ENCODE measurements at places on chromosomes 13 and 19.

- no peak for DNase-seq
Observed at GRCh38 chr13:23159760-23160637, 20.8 kb upstream of the SGCG start.

- DNase-seq, result no peak
Observed at GRCh38 chr19:3413796-3414327, 47.5 kb downstream of the NFIC start.

DNA sequence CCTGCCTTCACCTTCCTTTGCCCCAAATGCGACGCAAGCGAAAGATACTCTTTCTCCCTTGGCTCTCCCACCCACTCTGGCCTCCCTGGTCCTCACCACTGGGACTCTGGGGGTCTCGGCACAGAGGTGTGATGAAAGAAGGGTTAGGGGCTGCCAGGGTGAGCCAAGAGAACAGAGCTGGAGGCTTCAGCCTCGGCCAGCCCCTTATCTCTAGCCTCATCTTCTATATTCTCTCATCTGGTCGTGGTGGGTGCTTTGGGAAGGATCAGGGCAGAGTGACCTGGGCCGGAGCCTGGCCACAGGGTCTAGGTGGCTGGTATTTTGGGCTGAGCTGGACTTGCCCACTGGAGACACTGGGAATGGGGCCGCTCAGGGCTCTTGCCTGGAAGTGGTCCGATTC lies 71.1 kb upstream of the KCTD15 start:
- DNase-seq, result no peak

- no peak for DNase-seq
Observed at GRCh38 chr19:47377208-47377701, 28.1 kb downstream of the DHX34 start.

DNA sequence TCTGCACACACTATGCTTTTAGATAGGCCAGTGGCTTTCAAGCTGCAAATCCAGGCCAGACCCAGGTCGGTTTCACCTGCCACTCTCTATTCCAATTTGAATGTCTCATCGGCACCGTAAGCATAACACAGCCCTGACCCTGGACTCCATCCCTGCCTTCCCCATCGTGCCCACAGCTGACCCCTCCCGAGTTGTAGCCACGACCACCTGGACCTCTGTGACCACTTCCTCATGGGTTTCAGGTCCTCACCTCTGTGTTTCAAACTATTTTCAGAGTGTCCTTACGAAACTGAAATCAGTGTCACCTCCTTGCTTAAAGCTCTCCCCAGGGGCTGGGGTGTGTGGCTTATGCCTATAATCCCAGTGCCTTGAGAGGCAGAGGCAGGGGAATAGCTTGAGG lies 9.0 kb upstream of the HSH2D start:
- DNase-seq, result no peak

DNA sequence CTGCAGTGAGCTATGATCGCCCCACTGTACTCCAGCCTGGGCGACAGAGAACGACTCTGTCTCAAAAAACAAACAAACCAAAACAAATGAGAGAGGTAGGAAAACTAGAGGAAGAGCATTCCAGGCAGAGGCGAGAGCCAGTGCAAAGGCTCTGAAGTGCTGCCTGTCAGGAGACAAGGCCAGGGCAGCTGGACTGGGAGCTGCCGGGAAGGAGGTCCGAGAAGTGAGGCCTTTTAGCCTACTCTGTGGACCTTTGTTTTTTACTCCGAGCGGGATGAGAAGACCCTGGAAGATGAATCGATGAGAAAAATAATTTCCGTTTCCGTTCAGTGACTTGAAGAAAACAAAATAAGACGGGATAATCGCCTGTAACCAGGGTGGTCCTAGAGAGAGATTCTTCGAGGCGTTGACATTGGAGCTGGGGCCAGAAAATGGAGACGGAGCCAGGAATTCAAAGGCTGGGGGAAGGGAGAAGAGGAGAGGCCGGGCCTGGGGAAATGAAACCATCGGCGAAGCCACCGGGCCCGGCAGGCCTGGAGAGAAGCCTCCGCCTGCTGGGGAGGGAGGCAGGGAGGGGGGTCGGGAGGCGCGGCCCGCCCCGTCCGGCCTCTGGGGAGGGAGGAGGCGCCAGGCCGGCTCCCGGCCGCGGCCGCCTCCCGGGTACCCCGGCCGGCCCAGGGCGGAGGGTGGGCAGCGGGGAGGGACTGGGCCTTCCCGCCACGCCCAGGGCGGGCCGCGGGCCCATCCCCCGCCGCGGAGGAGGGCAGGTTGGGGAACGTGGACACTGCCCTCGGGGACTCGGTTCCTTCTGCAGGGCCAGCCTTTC lies 7.8 kb upstream of the SERTAD1 start:
- peak; percentile 59 for DNase-seq

- peak; percentile 35 for DNase-seq
Observed at GRCh38 chr19:13902993-13903555, 2.8 kb downstream of the BRME1 start.
